ENCODE measurements at places on chromosomes 3 and 15. TPM values are rescaled to one million over a fixed set of nuclear protein-coding genes. Genes with fewer than 3 reads are reported as not detected.

GRCh38 chr15:28086175-28086703, 12.9 kb downstream of the OCA2 start:
- DNase-seq = peak; percentile 87

GRCh38 chr3:23756206-23756840, 49.4 kb upstream of the UBE2E1 start:
- no peak for DNase-seq

GRCh38 chr15:101246391-101246790, 5.5 kb downstream of the CHSY1 start:
- no peak for DNase-seq

- no peak for DNase-seq
Observed at GRCh38 chr3:195397524-195397923, 45.3 kb downstream of the ACAP2 start.

- no peak for DNase-seq
Observed at GRCh38 chr3:155386919-155387318, 93.4 kb upstream of the STRIT1 start.

- DNase-seq = no peak
Observed at GRCh38 chr3:106629215-106629832, 747.9 kb upstream of the CCDC54 start.

- DNase-seq = no peak
Observed at GRCh38 chr3:88985491-88985890, 121.9 kb upstream of the EPHA3 start.

DNA sequence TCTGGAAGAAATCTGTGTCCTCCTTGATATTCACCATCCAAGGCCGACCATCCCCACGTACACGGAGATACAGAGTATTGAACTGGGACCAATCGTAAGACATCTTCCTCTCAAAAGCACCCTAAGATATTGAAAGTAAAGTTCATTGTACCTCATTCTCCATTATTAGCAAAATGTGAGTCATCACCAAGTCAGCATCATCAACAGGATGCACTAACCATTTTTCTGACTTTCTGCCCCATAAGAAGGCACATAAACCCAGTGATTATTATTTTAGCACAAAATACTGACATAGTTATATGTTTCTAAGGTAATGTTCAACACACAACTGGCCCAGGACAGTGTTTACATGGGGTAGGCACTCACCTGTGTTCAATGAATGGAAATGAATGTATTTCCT, 7.4 kb downstream of the NDUFAF1 start:
- DNase-seq = no peak

DNA sequence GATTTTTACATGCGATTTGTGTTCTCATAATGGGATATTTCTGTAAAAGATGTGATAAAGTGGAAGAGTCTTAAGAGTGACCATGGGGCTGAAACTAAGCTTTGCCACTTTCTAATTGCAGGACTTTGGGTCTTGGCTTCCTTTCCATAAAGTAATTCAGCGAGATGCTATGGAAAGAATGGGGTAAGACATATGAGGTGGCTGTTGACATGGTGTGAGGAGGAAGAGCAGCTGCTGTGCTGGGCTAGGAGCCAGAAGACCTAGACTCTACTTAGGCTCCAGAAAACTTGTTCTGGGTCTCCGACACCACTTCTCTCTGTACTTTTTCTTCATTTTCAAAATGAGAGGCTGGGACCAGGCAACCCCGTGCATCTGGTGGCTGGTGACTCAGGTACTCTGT, 654.5 kb upstream of the CFAP20DC start:
- DNase-seq = no peak

DNA sequence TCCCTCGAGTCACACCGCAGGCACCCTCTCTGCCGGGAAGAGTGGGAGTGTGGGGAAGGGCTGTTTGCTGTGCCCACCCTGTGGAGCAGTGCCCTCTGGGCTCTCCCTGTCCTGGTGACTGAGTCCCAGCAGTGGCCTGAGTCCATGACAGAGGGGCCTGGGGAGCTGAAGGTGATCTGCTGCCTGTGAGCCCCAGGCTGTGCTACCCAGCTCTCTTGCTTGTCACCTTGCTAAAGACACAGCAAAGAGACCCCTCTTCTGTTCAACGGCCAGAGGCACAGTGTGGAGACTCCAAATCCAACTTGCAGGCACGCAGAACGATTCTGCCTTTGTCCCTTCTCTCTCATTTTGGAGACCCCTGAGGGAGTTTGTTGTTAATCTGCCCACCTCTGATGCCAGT, 232.6 kb downstream of the OPA1 start:
- DNase-seq = no peak

- no peak for DNase-seq
Observed at GRCh38 chr3:147775816-147776530, 366.8 kb downstream of the ZIC1 start.

GRCh38 chr3:150970665-150971324, 1.7 kb downstream of the CLRN1 start:
- no peak for DNase-seq

- DNase-seq = no peak
Observed at GRCh38 chr15:88661761-88662556, 23.1 kb downstream of the ISG20 start.

GRCh38 chr15:95416576-95416975, 913.9 kb upstream of the NR2F2 start:
- DNase-seq = no peak

DNA sequence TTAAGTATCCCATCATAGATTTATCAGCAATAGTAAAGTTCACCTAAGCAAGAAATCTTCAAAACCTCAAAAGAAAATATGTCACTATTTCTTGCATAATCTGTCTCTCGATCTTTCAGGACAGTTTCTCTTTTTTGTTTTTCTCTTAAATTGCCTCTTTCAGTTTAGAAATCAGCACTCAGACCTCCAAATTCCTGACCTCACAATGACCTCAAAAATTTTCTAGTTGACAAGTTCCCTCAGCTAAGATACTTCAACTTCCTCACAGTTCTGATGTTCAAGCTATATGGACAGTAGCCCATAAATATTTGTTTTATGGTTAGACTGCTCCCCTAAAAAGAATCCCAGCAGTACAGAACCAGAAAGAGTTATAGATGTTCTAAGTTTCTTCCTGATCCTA, 24.1 kb downstream of the SLC24A5 start:
- no peak for DNase-seq

DNA sequence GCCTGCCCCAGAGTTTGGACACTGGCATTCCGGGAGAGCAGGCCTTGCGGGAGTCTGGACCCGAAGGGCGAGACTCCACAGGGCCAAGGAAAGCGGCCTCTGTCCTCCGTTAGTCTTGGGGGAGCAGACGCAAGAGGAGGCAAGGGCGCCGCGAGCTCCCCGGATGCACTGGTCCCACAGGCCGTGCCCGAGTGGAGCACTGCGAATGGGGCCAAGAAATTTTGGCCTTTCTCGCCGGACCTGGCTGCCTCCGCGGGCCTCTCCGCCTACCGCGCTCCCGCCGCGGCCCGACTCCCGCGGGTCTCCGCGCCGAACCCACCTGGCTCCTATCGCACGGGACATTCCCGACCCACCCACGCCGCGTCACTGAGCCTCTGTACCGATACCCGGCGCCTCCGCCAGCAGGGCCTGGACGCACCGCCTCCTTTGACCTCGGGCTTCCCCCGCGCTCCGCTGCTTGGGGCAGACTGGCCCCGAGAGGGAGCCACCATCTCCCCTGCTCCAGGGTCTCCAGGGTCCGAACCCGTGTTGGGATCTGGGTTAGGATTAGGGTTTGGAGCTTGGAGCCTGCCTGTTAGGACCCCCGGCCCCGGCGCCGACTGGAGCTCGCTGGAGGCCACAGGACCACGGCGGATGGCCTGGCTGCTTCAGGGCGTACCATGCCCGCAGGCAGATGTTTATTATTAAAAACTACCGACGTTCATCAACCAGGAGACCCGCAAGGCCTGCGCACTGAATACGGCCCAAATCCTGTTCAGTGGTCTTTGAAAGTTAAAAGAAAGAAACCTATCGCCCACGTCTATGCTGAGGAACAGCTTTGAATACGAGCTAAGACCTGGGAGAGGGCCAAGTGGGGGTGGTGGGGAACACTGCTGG, 11.7 kb downstream of the SHOX2 start:
- no peak for DNase-seq

- DNase-seq = no peak
Observed at GRCh38 chr3:167967257-167968036, 128.3 kb downstream of the GOLIM4 start.

DNA sequence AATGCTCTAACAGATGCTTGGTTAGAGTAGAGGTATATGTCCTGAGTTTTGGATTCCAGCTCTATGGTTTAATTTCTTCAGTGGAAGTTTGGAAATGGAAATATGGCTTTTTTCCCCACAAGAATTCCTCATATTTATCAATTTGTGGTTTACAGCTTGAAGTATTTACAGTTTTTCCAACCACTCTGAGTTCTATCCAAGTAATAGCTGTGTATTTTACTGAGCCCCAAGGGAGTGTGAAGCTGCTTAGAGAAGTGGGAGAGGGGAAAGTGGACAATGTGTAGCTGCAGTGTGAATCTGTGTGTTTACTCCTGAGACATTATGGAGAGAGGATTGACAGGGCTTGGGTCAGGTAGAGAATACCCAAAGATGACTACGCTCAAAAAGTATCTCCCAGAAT, 54.5 kb downstream of the NEK11 start:
- no peak for DNase-seq

DNA sequence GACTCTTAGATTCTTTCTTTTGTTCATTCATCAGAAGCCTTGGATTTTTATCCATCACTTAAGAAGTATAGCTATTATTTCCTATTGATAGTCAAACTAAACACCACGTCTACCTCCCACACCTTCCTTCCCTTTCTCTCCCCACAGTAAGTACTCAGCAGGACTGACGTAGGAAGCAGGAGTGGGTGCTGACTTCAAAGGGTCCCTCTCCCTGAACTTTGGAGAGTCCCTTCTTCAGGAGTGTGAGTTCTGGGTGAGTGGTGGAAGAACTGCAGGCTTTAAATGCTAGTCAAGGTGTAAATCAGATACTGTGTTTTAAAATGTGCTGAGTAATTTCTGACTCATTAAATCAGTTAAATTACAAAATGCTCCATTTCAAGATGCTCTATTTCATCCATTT, 126.5 kb upstream of the BFSP2 start:
- DNase-seq = no peak

GRCh38 chr15:91867581-91868026, 14.1 kb downstream of the SLCO3A1 start:
- DNase-seq = no peak

- DNase-seq = peak; percentile 57
Observed at GRCh38 chr3:122094125-122094524, 39.0 kb downstream of the CD86 start.

GRCh38 chr3:150409512-150410310, 1.6 kb downstream of the TSC22D2 start:
- peak; percentile 89 for DNase-seq

GRCh38 chr3:71078723-71079525, 504.6 kb downstream of the FOXP1 start:
- DNase-seq = no peak

GRCh38 chr3:179510496-179510895, 52.2 kb upstream of the ACTL6A start:
- DNase-seq = no peak

DNA sequence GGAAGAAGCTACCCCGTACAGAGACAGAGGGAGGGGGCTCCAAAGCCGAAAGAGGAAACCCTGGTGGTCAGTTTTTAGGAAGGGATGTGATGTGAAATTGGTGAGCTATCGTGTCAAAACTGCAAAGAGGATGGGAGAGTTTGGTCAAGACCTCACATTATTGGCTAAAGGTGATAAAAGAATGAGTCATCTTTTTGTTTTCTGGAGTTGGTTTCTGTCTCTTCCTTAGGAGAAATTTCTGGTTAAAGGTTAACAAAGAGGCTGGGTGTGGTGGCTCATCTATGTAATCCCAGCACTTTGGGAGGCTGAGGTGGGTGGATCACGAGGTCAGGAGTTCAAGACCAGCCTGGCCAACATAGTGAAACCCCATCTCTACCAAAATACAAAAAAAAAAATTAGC, 217.8 kb upstream of the CBLB start:
- no peak for DNase-seq

GRCh38 chr3:159322322-159322939, 520.6 kb downstream of the MFSD1 start:
- peak; percentile 68 for DNase-seq

GRCh38 chr3:13016083-13016720, 57.0 kb downstream of the IQSEC1 start:
- DNase-seq = peak; percentile 90

GRCh38 chr15:79640206-79640605, 208.1 kb downstream of the MINAR1 start:
- DNase-seq = no peak

GRCh38 chr3:62365391-62366125, 7.8 kb downstream of the FEZF2 start:
- DNase-seq = no peak

GRCh38 chr15:80171787-80172186, 19.0 kb downstream of the FAH start:
- DNase-seq = no peak

DNA sequence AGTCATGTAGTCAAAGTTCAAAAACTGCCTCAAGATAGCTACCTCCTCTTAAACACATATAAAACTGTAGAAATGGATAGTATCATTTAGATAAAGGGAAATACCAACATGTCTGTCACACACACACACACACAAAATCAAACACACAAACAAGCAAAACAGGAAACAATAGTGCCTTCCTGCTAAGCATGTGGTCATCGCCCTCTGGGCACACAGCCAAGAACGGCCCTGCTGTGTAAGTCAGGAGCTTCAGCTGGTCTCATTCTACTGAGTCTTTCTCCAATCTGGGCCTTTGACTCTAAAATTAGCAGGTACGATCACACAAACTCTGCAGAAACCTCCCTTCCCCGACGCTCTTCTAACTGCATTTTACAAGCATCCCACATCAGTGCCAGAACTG, 272.2 kb upstream of the CHRNA7 start:
- DNase-seq = peak; percentile 49

GRCh38 chr15:96306321-96306720, 24.2 kb upstream of the NR2F2 start:
- DNase-seq = no peak

DNA sequence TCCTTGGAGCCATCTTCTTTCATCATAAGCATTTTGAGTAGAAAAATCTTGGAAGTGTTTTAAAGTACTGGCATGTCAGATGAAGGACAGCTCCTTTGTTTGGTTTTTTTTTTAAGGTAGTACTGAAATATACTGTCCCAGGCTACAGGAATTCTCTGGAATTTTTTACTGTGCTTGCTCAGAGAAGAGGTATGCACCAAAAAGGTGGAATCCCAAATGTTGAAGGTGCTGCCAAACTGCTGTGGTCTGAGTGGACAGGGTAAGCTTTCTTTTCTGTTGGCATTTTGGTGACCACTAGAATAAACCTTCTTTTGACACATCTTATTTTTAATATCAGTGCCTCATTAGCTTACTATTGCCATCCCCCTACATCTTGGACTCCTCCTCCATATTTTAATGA, 7.2 kb downstream of the GNL3 start:
- no peak for DNase-seq

THPO gene
- total RNA-seq = not detected

AMOTL2 gene
- not detected for total RNA-seq

HTR3E gene
- total RNA-seq = not detected

NOX5 gene
- not detected for total RNA-seq

SLC9C1 gene
- total RNA-seq = not detected

GPR176 gene
- 0.14 TPM for total RNA-seq

IGSF10 gene
- not detected for total RNA-seq
